Stimulated activated CD4-positive, alpha-beta T cell treated with anti-CD3 and anti-CD28 coated beads, Interleukin-1b, Interleukin-23, amount 100 ng/mL, for 1 hour (primary cell): ENCODE measurements at places on chromosomes 2 and 18.

DNA sequence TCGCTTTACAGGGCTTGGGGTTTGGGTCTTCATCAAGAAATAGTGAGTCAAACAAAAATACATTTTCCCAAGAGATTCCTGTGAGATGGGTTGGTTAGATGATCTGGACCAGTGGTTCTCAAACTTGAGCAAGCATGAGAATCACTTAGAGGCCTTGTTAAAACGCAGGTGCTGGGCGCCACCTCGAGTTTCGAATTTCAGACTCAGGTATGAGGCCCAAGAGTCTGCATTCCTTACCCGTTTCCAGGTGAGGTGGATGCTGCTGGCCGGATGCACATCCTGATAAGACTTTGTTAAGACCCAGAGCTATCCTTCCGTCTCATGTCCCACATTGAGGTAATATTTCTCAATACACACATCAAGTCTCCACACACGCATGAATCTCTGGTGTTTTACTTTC, 707.8 kb upstream of the SALL3 start:
- DNase-seq = no peak

DNA sequence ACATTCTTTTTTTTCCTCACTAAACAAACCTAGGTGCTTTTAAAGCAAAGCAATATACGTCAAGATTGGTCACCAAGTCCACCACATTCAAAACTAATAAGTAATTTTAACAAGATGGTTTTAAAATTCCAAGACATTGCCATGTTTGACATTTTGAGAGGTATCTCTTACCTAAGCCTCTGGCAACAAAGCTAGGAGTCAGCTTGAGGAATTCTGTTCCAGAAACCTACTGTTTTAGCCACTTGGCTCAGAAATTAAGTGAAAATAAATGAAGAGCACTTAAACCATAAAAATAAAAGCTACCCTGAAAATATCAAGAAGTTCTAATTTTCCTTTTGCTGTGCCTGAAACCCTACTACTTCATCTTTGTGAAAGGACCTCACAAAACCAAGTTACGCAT, 30.0 kb upstream of the CHMP3 start:
- no peak for DNase-seq

DNA sequence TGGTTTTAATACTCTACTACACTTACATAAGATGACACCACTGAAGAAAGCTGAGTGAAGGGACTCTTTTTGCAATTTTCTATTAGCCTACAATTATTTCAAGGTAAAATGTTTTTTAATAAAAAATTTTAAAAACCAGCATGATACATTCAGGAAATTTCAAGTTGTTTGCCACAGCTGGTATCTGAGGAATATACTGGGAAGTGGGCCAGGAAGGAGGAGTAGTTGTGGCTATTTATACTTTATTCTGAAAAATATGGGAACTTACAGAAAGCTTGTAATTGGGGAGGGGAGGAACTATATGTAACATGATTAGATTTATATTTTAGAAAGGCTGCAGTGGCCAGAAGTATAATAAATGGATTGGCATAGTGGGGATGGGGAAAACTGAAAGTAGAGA, 40.8 kb downstream of the WDR35 start:
- DNase-seq = no peak

DNA sequence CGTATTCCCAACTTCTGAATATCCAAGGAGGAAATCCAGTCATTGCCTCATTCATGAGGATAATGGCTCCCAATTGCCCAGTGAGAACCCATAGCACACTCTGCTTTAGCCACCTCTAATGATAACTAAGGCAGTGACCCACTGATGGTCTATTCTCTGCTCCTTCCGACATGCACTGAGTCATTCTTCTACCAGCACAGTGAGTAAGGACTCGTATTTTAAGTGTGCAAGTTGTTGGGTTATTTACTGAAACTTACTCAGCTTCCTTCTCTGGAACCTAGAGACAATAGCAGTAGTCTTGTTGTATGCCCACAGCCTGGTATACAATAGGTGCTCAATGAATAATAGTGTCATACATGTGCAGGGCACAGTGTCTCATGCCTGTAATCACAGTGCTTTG, 81.1 kb upstream of the ZNF397 start:
- no peak for DNase-seq

- DNase-seq = no peak
Observed at GRCh38 chr18:77571743-77572142, 322.1 kb downstream of the GALR1 start.

DNA sequence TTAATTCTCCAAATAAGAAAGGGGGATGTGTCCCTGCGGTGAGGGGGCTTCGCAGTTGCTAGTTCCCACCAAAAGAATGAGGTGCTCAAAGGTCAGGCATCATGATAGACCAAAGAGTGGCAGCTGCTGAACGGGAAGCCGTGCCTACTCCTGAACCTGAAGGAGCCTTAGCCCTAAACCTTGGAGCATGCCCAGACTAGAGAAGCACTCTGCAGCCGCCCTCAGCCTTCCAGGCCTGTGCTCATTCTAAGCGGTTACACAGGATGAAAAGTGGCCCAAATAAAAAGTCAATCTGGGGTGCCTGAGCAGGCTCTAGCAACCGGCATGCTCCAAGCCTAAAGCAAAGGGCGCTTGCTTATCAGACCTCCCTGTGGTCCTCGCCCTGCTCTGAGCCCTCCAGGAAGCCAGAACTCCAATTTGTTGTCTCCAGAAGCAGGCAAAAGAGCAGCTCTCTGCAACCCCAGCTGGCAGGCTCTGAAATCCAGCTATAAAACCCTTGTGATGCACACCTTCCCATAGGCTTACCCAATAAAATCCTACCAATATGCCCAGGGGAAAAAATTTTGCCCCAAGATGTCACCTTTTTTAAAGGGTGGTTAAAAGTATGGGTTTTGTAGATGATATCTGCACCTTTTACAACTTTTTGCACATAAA, 17.5 kb downstream of the UXS1 start:
- no peak for DNase-seq

DNA sequence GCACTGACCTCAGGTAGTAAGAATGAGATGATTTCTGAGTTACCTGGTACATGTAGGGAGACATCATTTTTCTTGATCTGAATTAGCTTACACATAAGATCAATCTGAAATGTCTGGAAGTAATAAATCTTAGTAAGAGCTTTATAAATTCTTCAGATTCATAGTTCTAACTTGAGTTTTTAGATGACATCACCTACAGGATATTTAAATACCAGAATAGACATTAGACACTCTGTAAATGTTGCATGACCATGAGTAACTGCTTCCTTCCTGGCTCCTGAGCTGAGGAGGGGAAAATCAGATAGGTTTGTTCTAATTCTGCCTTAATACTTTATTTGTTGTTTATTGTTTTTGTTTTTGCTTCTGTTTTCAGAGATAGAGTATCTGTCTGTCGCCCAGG, 181.8 kb downstream of the PHLPP1 start:
- DNase-seq = no peak

DNA sequence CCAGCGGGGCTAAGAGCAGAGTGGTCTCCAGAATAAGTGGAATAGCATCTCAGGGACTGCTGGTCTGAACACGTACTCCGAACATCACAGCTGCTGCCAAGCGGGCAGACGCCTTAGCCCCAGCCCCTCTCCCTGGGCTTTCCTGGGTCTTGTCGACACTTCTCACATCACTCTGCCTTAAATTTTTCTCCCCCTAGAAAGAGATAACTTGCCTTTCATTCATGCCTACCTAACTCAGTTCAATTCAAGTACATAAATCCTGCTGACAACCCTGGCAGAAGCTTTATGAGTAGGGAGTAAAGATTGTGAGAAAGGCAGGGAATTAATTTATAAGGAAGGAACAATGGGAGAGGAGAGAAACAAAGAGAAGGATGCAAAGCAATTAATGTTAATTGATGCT, 202.9 kb upstream of the TNP1 start:
- DNase-seq = no peak

- DNase-seq = no peak
Observed at GRCh38 chr2:119224391-119225104, 914 bp downstream of the STEAP3 start.

- no peak for DNase-seq
Observed at GRCh38 chr2:241279413-241279812, 36.1 kb downstream of the HDLBP start.

DNA sequence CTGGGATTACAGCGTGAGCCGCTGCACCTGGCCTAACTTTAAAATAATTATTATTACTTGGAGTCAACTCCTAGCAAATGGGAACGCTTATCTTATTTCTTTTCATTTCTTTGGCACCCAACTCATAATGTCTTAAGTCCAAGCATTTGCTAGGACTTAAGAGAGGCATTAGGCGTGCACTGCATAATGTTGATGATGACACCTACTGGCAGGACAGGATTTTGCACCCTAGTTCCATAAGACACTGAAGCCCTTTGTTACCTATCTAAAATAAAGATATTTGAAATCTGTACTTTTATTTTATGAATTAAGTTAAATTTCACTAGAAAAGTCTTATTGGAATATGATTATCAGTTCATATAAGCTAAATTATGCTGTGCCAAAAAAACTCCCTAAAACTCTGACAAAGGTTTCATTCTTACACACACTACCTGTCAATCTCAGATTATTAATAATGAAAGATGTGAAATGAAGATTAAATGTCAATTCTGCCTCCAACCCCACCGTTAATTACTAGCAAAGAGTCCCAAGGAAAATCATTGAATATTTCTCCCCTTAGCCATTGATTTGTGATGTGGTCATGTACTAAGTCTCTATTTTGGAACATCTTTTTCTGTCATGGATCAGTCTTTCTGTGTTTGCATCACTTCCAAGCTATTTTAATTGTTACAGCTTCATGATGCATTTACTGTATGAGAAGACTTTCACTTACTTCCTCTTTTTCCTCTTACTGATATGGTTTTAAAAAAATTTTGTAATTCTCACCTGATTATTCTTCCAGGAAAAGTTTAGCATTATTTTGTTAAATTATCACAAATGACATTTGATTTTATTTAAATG, 12.7 kb upstream of the CDH2 start:
- no peak for DNase-seq

DNA sequence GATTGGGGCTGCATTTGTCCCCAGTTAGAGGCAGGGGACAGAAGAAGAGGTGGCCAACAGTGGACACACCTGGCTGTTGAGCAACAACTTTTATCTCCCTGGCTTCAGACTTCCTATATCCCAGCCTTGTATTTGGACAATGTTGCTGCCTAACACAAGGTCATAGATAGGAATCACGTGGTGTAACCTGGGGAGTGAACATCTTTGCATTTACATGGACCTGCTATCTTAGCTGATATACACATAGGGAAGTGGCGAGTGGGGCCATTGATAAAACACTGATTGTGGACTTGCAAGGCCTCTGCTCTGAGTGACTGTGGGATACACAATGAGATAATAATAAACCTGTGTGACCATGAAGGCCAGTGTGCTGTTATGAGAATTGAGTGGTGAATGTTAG, 26.9 kb downstream of the RAPGEF4 start:
- DNase-seq = no peak

DNA sequence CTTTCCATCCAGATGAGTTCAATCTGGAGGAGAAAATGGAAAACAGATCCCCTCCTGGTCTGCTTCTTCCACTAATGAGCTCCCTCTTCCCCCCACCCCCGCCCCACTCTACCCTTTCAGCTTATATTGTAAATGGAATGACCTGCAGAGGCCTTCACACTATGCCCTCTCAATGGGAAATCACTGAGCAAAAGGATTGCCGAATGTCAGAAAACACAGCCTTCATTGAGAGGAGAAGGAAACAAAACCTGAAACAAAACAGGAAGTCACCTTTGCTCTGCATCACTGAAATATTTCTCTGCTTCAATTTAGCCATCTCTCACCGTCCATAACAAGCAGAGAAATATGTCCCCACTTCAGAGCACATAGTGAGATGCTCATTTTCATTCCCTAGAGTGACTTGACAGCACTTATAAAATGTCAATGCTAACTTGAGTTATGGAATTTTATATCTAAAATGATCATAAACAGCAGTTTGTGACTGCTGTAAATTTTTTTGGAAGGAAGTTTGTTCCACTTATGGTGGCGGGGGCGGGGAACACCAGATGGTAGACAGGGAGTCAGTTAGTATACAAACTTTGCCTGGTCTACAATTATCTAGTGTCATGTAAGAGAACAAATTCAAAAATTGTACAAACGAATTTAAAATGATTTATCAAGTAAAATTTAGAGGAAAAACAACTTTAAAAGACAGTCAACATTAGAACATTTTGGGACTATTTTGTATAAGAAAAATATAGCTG, 1.8 kb upstream of the FRZB start:
- no peak for DNase-seq

DNA sequence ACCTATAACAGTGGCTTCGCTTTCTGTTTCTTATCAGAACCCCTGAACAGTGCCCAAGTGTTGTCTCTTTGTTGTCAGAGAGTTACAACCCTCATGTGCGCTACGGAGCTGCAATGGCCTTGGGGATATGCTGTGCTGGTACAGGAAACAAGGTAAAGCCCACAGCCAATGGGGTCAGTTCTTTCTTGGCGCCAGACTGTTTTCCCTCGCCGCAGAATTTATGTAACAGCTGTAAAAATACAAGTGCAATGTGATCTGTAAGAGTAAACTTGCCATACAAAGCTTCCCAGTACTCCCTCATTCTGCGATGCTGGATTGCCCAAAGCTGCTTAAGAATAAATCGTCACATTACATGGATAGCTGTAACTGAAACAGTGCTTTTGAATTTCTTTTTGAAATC, 13.9 kb upstream of the HTR2B start:
- no peak for DNase-seq

DNA sequence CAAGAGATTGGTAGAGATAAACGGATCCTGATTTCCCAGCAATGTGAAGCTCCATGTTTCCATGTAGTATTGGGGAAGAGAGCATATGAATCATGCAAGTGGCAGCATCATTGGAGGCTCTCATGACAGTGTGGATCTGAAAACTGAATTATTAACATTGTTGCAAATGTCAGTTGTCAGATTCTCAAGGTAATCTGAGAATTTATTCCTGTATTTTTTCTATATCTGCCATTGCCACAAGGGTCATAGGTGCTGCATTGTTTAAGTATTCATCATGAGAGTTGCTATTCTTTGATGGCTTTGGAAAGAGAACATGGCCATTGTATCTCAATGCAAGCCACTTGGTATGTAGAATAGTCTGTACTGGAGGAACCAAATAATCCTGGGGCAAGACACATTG, 1217.0 kb upstream of the ZEB2 start:
- no peak for DNase-seq

DNA sequence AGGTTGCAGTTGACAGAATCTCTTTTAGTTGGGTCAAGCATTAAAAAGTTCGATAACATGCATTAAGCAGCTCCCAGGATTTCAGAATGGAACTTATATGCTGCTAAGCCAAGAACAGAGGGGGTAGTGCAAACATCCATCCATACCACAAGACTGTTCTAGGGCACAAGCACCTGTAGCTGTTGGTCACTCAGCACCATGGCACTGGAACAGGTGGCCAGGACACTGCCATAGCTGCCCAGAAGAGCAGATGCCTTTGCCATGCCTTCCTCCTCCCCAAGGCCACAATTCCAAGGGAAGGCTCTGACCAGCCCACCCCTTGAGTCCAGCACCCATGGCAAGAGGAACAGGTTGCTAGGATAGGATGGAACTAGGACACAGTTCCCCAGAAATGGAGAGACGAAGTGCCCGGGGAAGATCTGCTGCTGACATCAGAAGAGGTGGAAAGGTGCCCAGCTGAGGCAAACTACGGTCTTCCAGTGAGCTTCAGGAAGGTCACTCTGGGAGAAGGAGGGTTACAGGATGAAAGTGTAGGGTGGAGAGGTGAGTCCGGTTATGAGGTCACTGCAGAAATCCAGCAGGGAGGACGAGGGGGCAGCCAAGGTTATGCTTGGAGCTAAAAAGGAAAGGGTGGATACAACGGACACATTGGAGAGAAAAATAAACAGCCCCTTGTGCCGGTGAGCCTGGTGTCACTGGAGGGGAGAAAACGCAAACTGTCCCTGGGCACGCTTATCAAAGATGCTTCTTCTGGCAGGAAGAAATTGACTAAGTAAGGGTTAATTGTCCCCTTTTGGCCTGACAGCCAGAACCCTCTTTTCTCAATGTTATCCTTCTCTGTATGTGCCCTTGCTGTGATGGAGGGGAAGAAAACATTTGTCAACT, 41.9 kb downstream of the C1QL2 start:
- DNase-seq = no peak
